ENCODE measurements at places on chromosomes 2 and 18.

DNA sequence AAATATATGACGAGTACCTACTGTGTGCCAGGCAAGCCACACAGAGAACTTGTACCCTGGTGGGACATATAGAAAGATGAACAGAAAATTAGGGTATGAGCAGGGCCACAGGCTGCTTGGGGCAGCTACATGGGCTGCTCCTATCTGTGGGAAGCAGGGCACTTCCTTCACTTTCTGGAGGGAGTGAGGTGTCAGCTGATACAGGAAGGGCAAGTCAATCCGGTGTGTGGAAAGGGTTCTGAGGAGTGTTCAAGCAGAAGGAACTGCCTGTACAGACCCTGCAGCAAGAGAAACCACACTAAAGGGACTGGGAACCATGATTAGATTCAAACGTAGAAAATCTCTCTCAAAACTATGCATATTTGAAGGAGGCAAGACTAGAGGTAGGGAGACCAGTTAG, 58.6 kb upstream of the BCL11A start:
- no peak for DNase-seq

- no peak for DNase-seq
Observed at GRCh38 chr2:165969227-165969626, 15.7 kb upstream of the TTC21B start.

GRCh38 chr2:152166633-152167032, 8.9 kb downstream of the STAM2 start:
- no peak for DNase-seq

- no peak for DNase-seq
Observed at GRCh38 chr2:172969609-172970008, 106.0 kb upstream of the MAP3K20 start.

DNA sequence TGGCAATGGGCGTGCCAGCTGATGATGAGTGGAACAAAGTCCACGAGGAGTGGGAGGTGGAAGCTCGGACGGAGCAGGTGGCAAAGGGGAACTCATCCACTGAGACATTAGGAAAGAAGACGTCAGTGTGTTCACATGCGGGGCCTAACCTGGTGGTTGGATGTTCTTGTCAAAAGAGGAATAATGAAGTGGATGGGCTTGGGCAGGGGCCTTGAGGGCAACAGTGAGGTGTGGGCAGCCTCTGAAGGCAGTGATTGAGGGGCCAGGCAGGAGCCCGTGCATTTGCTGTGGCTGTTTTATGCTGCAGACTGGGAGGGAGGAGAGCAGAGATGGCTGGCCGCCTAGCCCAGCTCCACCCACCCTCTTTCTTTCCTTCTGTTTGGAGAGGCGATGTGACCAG, 74.5 kb downstream of the LRRC30 start:
- DNase-seq = no peak

GRCh38 chr18:40532046-40532445, 1423.0 kb upstream of the PIK3C3 start:
- DNase-seq = no peak

DNA sequence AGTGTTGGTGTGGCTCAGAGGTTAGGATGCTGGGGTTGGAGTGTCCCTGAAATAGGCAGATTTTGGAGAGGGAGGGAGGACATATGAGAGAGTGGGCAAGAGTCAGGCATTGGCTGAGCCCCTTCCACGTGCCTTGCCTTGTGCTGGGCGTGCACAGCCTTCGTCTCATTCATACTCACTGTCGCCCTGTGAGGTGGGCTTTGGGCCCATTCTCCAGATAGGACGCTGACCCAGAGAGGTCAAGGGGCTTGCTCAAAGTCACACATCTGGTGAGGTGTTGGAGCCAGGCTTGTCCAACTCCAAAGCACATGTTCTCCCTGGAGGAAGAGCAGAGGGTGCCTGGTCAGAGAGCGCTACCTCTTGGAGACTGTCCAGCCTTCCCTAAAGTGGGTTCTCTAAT, 166.8 kb downstream of the DYSF start:
- no peak for DNase-seq

- peak; percentile 49 for DNase-seq
Observed at GRCh38 chr2:210461401-210461800, 15.2 kb downstream of the LANCL1 start.

GRCh38 chr2:32711219-32711618, 83.4 kb downstream of the TTC27 start:
- DNase-seq = no peak

GRCh38 chr2:30583204-30583749, 136.2 kb downstream of the LCLAT1 start:
- no peak for DNase-seq

GRCh38 chr2:98898423-98898841, 37.6 kb downstream of the CRACDL start:
- DNase-seq = no peak

- DNase-seq = no peak
Observed at GRCh38 chr18:69838620-69839411, 108.9 kb downstream of the CD226 start.

DNA sequence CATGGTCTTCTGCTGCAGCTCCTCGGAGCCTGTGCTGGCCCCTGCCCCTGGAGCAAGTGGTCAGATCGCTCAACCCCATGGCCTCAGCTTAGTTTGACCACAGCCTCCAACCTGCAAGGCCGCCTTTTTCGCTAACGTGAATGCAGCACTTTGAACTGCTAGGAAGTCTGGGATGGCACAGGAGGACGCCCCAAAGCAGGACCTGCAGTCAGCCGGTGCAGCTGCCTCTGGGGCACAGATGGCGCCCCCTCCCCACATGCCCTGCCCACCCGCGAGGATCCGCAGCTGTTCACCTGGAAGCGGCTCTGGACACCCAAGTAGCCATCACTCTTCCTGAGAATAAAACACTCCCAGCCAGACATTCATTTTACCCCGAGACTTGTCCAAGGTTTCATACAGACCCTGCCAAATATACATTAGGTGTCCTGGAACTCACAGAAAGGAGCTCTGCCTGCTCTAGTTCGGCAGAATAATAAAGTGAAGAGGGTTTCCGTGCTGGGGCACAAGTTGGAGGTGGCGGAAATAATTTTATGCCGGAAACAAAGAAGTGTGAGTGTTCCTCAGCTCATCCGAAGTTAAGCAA, 510.1 kb downstream of the EIPR1 start:
- DNase-seq = no peak

DNA sequence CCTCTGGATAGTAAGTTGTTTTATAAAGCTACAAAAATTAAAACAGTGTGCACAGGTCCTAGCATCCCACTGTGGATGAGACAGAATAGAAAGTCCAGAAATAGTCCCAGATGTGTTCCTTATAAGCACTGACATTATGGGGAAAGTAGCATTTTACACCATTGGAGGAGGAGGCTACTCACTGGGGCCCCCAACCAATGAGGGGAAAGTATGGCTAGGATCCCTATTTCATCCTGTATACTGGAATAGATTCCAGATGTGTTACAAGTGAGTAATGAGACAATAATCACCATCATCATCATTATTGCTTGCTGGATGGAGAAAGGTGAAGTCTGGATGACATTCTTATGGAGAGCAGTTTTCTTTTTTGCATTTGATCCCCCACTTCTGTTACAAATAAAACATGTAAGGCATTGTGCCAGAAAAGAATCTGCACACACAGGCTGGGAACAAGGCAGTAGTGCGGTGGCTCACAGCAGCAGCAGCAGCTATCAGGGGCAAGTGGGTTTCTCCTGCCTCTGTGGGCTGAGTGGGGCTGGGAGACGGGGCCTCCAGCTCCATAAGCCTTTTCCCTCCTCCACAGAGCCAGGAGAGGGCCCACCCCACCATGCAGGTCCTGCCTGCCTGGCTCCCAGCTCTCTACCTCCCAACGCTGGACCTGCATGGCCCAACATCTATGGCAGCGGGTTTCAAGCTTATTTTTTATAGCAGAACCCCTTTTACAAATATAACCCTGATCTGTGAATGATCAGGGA, 5.0 kb downstream of the ARID5A start:
- DNase-seq = no peak

DNA sequence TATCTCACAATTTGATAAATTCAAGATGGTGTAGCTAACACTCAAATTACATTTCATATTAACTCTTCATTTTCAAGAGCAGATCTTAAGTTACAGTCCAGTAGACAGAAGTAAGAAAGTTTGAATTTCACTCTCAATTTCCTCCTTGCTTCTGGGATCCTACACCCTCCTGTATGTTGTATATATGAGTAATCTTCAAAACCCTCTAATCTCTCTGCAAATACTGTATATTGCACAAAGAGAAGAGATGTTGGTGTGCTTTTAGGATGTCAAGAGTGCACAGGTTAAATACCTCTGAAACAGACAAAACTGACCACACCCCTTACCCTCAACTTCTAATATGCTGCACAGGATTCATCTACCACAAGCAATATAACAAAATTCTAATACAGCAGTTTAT, 6.7 kb downstream of the CHST9 start:
- no peak for DNase-seq

- DNase-seq = no peak
Observed at GRCh38 chr18:37452682-37453385, 112.8 kb downstream of the CELF4 start.
